ENCODE measurements at places on chromosomes 6 and 20. TPM values are rescaled to one million over a fixed set of nuclear protein-coding genes. Genes with fewer than 3 reads are reported as not detected.

The KCNK17 gene
- not detected for total RNA-seq

The TFEB gene
- 108 TPM for total RNA-seq

The C2 gene
- total RNA-seq: 0.97 TPM

The CD93 gene
- total RNA-seq: 2.6 TPM

The PKHD1 gene
- total RNA-seq: 0.05 TPM

The MAK gene
- 0.08 TPM for total RNA-seq

The CRIP3 gene
- total RNA-seq: 2.2 TPM

The C6orf132 gene
- total RNA-seq: 0.03 TPM

The PNPLA1 gene
- total RNA-seq: not detected

The PLA2G7 gene
- not detected for total RNA-seq

The HTR1E gene
- total RNA-seq: not detected

The DLL1 gene
- total RNA-seq: 0.88 TPM

The OR2B6 gene
- 1.7 TPM for total RNA-seq

The SNAI1 gene
- 0.43 TPM for total RNA-seq

The LRRC73 gene
- total RNA-seq: 0.13 TPM

The GABRR2 gene
- total RNA-seq: 0.54 TPM

The PEX7 gene
- total RNA-seq: 6.7 TPM

The HLA-B gene
- total RNA-seq: 3,502 TPM

The HLA-DPB1 gene
- total RNA-seq: 481 TPM

The SMOC2 gene
- 0.10 TPM for total RNA-seq

The BMP6 gene
- total RNA-seq: not detected

The SLC22A2 gene
- total RNA-seq: not detected

The DACT2 gene
- not detected for total RNA-seq

The HCRTR2 gene
- not detected for total RNA-seq

The BHLHE23 gene
- total RNA-seq: 0.33 TPM

The ENPP3 gene
- not detected for total RNA-seq

The APCDD1L gene
- not detected for total RNA-seq

The BPIFB2 gene
- not detected for total RNA-seq

The TSBP1 gene
- total RNA-seq: not detected

The PDE10A gene
- total RNA-seq: 0.16 TPM

The MUC21 gene
- not detected for total RNA-seq

The EDN3 gene
- total RNA-seq: not detected

The METTL24 gene
- total RNA-seq: not detected

The EPHA7 gene
- not detected for total RNA-seq

The FAM209B gene
- 0.44 TPM for total RNA-seq

The LGSN gene
- total RNA-seq: not detected

The SNHG17 gene
- total RNA-seq: 50.3 TPM

The C20orf144 gene
- total RNA-seq: 0.11 TPM

The THBD gene
- not detected for total RNA-seq

The RNF39 gene
- not detected for total RNA-seq

The BLCAP gene
- total RNA-seq: 51.2 TPM

The RBBP8NL gene
- not detected for total RNA-seq

The ARFGEF2 gene
- total RNA-seq: 24.1 TPM

The WRNIP1 gene
- total RNA-seq: 24.9 TPM

The RBM24 gene
- not detected for total RNA-seq

The SCGN gene
- not detected for total RNA-seq

Measured in GM12878 (cell line).